ENCODE measurements at places on chromosomes 2 and 18.

- no peak for DNase-seq
Observed at GRCh38 chr2:10732924-10733565, 11.6 kb downstream of the ATP6V1C2 start.

GRCh38 chr2:241148239-241148638, 1.0 kb downstream of the PASK start:
- no peak for DNase-seq

- DNase-seq: peak; percentile 68
Observed at GRCh38 chr2:100242891-100243619, 79.2 kb downstream of the LONRF2 start.

DNA sequence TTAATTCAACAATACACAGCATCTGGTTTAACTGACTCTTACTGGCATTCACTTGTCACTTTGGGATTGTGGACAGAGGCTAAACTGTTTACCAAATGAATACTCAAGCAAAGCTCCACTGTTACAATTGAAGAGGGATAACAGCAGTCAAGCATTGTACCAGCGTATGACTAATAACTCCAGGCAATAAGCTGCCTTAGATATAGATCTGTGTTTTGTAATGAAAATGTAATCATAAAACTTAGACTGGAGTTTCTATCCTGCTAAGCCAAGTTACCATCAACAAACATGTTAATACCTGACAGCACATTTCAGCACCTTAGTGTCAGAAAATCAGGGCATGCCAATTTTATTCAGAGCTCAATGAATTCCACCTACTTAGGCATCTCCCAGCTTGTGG, 889.5 kb downstream of the EPHA4 start:
- no peak for DNase-seq

DNA sequence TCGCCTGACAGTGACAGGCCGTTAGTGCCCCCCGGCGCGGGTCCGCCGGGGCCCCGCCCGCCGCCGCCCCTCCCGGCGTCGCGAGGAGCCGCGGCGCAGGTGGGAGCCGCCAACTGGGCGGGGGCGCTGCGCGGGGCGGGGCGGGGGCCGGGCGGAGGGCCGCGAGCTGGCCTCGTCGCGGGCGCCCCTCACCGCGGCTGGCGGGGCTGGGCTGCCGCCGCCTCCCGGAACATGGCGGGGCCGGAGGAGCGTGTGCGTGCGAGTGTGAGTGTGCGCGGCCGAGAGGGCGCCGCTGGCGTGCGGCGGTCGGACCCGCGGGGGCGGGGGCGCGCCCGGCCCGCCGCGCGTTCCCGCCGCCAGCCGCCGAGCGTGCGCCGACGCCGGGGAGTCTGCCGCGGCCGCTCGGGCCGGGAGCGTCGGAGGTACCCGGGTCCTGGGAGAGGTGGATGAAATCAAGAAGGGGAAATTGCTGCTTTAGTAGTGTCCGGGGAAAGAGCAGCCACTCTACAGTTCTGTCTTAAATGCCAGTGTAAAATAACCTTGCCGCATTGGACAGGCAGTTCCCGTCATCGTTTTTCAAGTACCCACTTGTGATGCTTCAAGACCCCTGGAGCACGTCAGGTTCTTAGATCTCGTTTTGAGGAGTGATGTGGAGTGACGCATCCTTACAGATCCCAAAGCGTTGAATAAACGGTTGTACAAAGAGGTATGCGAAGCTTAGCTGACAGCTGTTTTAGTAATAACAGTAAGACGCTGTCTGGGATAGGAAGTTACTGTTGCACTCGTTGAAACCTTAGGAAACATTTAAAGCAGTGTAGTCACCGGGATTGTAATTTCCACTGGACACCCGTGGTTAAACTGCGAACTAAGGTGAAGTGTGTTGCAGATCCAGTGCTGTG, 836 bp downstream of the ANKRD12 start:
- DNase-seq: peak; percentile 81

- DNase-seq: no peak
Observed at GRCh38 chr2:172089005-172089504, 3.7 kb downstream of the DLX1 start.

DNA sequence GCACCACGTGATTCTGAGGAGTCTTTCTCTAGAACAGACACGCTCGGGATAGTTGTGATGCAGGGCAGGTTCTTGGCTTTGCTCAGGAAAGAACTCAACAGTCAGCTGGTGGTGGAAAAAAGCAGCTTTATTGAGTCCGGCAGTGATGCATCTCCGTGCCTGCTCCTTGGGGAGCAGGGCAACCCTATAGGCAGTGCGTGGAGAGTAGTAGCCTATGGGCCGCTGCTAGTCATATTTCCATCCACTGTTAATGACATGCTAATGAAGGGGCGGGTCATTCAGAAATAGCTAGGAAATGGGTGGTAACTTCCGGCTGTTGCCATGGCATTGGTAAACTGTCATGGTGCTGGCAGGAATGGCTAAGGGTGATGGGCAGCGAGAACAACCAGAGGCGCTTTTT, 11.6 kb upstream of the ACKR3 start:
- DNase-seq: no peak
